ENCODE measurements at places on chromosomes 6 and 20. TPM values are rescaled to one million over a fixed set of nuclear protein-coding genes. Genes with fewer than 3 reads are reported as not detected.

DNA sequence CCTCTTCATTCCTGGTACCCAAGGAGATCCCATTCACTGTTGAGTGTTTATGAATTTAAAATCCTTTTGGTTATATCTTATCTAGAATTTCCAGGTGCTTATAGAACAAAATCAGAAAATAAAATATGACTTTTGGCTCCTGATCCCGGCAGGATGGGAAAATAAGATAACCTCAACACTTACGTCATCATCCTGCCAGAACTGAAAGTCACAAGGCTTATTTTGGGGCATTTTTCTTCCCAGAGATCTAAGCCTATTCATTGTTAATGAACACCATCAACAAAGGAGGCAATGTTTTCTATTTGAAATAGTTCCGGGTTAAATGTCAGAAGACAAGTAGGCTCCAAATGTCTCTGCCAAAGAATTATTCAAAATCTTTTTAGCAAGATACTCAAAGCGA, 580.6 kb downstream of the TFAP2A start:
- DNase-seq = no peak

GRCh38 chr20:46217583-46217982, 90.7 kb downstream of the CDH22 start:
- DNase-seq = no peak

GRCh38 chr20:32966881-32967781, 37.1 kb downstream of the SUN5 start:
- no peak for DNase-seq

- no peak for DNase-seq
Observed at GRCh38 chr6:106547601-106548453, 81.5 kb downstream of the RTN4IP1 start.

NNAT gene
- not detected for total RNA-seq

LAMA5 gene
- 13.2 TPM for total RNA-seq
